ENCODE measurements at places on chromosomes 7 and 10. TPM values are rescaled to one million over a fixed set of nuclear protein-coding genes. Genes with fewer than 3 reads are reported as not detected.

ASB10 gene
- not detected for total RNA-seq

PNLIPRP3 gene
- not detected for total RNA-seq

NSMCE4A gene
- 46.3 TPM for total RNA-seq

NPTX2 gene
- total RNA-seq, result not detected

TRIP6 gene
- 14.6 TPM for total RNA-seq

SLC13A1 gene
- total RNA-seq, result not detected

PDE1C gene
- 14.1 TPM for total RNA-seq

PALS2 gene
- 15.3 TPM for total RNA-seq

HGF gene
- 0.15 TPM for total RNA-seq

PAPSS2 gene
- 17.3 TPM for total RNA-seq

GIMAP4 gene
- total RNA-seq, result not detected

TRIM4 gene
- total RNA-seq, result 13.9 TPM

CYP2C8 gene
- not detected for total RNA-seq

GCK gene
- not detected for total RNA-seq

SFRP4 gene
- not detected for total RNA-seq

ZNF804B gene
- not detected for total RNA-seq

ZDHHC6 gene
- 12.6 TPM for total RNA-seq

PNLIP gene
- total RNA-seq, result not detected

NUTM2E gene
- total RNA-seq, result not detected

TMEM139 gene
- 5.2 TPM for total RNA-seq

CTAGE4 gene
- total RNA-seq, result 1.6 TPM

DIP2C gene
- 3.7 TPM for total RNA-seq
